ENCODE measurements at places on chromosomes 5 and 9. TPM values are rescaled to one million over a fixed set of nuclear protein-coding genes. Genes with fewer than 3 reads are reported as not detected.

Gene PTGDS
- polyA plus RNA-seq = not detected

- DNase-seq = no peak
Observed at GRCh38 chr5:96566833-96567587, 95.2 kb upstream of the CAST start.

DNA sequence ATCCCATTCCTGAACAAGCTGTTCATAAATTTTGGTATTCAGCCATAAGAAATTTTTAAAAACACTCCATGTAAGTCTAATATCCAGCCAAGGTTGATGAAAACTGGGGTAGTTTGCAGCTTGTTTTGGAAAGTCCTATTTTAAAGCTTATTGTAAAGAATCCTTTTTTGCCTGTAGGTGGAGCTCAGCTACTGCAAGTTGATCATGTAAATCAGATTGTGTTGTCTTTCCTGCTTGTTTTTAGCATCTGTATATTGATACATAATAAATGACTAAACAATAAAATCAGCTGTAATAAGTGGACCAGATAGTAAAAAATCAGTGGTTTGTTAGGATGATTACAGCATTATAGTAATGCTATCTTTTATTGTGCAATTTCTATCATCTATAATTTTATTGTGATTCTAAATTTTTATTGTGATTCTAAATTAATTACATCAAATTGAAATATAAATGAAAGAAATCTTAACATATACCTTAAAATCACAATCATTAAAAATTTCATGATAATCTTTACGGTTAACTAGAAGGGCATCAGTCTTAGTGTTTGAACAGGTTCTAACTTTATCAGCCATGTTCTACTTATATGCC, 42.4 kb downstream of the CWC27 start:
- DNase-seq = peak; percentile 22

DNA sequence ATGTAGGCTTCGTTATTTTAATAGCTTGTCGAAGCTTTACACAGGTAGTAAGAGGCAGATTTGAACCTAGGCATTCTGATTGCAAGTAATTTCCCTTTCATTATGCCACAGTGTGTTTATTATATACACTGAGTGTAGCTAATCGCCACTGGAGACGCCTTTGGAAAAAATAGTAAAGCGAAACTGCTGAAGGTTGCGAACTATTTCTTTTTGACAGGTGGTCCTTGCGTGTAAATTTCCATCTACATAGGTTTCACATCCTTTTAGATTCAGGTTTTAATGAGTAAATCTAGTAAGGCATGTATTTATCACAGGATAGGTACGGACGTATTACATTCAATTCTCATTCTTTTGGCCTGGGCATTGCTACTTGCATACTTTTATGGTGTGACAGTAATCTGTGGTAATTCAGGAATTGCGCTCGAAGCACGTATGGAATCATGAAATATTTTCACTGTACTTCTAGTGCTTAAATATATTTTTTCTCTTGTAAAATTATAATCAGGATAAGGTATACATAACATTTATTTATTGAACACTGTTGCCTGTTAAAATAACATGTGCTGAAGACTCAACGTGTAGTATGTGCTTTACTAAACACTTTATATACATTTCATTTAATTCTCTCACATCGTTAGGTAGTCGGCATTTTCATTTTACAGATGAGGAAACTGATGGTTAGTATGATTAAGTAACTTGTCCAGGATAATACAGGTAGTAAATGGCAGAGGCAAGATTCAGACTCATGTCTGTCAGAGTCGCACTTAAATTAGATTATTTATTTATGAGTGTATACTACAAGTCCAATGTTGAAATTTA, 1.8 kb downstream of the MARCHF6 start:
- DNase-seq = peak; percentile 69

DNA sequence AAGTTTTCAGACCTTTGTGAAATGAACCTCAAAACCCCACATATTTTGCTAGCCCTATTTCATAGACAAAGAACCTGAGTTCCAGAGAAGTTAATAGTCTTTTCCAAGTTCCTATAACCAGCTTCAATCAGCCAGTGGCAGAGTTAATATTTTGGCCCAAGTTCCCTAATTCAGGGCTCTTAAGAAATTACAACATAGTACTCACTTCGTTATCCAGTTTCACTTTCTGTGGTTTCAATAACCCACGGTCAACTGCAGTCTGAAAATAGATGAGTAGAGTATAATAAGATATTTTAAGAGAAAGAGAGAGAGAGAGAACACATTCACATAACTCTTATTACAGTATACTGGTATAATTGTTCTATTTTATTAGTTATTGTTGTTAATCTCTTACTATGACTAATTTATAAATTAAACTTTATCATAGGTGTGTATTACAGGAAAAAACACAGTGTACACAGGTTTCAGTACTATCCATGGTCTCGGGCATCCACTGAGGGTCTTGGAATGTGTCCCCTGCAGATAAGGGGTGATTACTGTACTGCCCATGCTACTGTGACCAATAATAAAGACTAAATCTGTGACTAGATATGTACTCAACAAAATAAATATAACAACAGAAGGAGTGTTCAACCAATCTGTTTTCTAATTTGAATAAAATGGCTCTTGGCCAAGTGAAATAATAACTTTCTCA, 9.3 kb upstream of the MYOT start:
- DNase-seq = peak; percentile 29

- DNase-seq = no peak
Observed at GRCh38 chr5:102873379-102873932, 118.4 kb downstream of the PAM start.
